ENCODE measurements at places on chromosomes 4 and X. TPM values are rescaled to one million over a fixed set of nuclear protein-coding genes. Genes with fewer than 3 reads are reported as not detected.
A peak's percentile ranks its signal among the peaks of the same experiment; 100 is the strongest.

- no peak for DNase-seq
Measured at GRCh38 chr4:86895692-86896488, 3.7 kb upstream of the C4orf36 start.

DNA sequence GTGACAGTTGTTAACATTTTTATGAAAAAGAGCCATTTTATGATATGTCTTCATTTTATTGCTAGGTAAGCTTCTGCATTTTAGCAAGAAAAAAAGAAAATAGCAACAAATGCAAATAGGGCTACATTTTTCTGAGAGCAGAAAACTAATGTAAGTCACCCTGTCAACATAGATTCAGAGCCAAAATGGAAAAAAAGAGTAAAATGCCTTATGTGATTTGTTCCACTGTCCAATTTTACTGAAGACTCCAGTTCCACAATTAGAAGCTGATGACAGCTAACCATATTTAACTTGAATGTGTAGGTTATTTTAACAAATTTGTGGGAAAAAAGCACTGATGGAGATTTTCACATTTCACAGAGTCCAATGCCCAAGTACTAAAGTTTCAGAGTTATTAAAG is 772.3 kb downstream of the FAT4 start:
- no peak for DNase-seq

DNA sequence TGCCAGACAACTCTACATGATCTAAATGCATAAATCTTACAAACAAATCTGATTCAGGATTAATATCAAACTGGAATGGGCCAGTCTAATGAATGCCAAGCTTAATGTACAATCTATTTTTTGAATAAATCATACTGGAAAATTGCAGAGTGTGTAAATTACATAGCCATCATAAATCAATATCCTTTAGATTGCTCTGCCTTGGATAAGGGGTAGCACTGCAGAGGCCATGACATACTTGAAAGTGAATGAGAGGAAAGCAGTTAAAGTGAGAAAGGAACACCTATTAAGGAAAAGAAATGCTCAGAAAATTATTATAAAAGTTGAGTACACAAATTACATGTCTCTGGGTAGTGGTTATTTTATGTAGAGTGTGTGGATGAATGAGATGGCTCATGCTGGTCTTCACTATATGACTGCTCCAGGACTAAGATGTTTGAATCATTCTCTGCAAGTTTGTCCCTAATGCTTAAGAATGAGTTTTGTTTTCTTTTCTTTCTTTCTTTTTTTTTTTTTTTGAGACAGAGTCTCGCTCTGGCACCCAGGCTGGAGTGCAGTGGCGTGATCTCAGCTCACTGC is 100.2 kb downstream of the ADGRL3 start:
- DNase-seq: no peak

- peak; percentile 82 for DNase-seq
Measured at GRCh38 chr4:10063544-10064300, 42.4 kb upstream of the SLC2A9 start.

- DNase-seq: no peak
Measured at GRCh38 chr4:54643958-54644751, 13.6 kb upstream of the KIT start.

DNA sequence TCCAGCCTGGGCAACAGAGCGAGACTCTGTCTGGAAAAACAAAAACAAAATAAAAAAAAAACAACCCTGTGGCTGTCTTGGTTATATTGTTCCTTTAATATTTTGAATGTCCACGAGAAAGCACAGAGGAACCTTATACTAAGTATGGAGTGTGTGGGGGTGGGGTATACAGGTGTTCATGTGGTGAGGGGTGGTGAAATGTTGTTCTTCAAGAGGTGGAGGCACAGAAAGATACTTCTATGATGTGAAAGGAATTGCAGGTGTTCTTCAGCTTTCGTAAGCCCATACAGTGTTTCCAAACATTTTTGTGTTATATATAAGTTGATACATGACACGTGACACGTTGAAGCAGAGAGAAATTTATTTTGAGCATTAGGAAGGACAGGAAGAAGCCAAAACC is 46.4 kb downstream of the SLC9A6 start:
- no peak for DNase-seq

- DNase-seq: no peak
Measured at GRCh38 chr4:41881981-41882624, 53.1 kb upstream of the TMEM33 start.

GRCh38 chrX:97835969-97836368 is 952.3 kb downstream of the RPA4 start:
- DNase-seq: no peak

DNA sequence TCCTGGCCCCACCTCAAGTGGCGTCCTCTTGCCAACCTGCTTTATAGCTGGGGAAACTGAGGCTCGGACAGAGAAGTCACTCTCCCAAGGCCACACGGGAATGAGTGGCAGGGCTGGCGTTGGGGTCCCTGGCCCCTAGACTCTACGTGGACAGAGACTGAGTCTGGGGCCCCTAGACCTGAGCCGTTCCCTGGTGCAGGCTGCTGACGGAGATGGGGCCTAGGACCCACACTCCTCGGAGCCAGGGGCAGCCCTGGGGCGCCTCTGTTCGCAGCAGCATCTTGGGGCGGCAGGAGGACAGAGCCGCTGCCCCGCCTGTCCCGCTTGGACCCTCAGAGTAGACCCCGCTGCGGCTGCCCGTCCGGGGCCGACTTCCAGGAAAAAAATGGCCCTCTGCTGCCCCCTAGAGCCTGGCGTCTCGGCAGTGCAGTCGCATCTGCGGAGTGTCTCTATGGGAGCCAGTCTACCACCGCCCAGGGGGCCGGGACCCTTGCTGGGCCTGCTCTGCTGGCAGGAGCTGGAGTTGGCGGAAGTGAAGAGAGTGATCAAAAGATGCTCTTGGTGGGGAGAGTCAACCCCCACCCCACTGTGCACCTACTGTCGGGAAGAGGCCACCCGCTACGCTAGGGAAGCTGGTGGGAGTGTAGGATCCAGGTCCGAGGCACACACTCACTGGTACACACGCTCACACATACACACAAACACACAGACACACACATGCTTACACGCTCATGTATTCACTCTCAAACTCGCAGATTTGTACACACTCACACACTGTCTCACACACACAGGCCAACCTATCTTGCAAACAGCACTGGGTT is 220.1 kb downstream of the AFAP1 start:
- peak; percentile 70 for DNase-seq

DNA sequence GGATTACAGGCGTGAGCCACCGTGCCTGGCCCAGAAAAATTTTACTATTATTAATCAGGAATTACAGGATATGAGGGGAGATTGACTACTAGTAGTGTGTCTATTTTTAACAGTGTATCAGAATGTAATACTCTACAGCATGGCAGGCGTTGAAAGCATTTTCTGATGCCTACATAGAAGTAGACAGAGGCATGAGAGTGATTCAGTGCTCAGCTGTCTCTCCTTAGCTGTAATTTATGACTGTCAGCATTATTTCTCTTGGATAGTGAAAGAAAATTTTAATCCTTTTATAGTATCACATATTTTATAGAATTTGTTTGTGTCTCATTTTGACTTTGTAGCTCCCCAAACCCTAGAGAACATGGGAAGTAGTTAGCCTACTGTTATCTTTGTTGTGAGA is 20.7 kb downstream of the ARHGAP24 start:
- DNase-seq: no peak

DNA sequence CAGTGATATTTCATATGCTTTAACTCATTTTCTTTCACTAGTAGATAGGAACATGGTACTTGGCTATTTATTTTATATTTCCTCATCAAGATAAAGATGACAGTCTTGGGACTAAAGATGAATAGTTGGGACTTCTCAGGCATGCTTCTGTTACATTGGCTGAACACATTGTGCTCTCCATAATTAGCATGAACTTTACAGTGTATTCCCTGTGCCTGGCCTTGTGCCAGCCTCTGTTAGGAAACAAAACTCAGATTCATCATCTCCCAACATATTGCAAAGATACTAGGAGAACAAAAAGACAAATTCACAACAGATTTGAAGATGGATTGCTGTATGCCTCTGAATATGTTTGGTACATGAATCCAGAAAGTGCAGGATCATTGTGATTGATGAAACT is 26.4 kb downstream of the GRIA2 start:
- no peak for DNase-seq

DNA sequence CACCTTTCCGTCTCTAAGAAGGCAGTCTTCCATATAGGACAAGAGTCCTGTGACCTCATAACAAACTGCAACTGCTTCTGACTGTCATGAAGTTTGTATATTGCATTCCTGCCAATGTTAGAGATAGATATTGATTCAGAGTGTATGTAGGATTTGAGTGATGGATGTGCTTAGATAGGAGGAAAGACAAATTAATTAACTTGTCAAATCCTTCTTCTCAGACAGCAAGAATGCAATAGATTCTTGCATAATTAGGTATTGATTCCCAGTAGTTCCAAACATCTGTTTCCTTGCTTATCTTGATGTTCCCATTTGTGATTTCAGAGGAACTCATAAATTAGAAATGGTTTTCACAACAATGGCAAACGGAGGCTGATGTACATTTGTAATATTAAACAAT is 555.3 kb downstream of the TRAM1L1 start:
- no peak for DNase-seq

- DNase-seq: no peak
Measured at GRCh38 chr4:65968831-65969558, 298.7 kb upstream of the EPHA5 start.

DNA sequence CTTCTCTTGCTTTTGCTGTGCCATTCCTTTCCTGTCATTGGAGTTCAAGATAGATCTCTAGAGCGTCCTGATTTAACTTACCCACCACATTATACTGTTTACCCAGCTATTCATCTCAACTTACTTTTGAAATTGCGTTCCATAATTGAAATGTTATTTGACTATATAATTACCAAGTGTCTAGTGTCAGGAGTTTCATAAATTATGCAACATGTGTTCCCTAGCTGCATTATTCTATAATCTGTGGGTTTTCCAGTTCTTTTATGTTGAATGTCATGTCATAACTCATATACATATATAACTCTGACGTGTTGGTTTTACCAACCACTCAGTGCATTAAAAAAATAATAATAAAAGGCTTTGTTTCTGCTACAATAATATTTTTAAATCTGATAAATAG is 285.9 kb upstream of the ARSJ start:
- DNase-seq: no peak

GRCh38 chr4:121510341-121510874 is 129.6 kb upstream of the QRFPR start:
- no peak for DNase-seq

GRCh38 chr4:149845743-149846142 is 30.1 kb upstream of the IQCM start:
- no peak for DNase-seq

Gene MAGEB1
- total RNA-seq: not detected

Gene CCDC149
- 10.8 TPM for total RNA-seq

Gene ALB
- 4.5 TPM for total RNA-seq

Gene CLDN34
- not detected for total RNA-seq

Gene MBNL3
- 31.1 TPM for total RNA-seq
